GM10248 (cell line): ENCODE measurements at places on chromosomes 13 and 19.

DNA sequence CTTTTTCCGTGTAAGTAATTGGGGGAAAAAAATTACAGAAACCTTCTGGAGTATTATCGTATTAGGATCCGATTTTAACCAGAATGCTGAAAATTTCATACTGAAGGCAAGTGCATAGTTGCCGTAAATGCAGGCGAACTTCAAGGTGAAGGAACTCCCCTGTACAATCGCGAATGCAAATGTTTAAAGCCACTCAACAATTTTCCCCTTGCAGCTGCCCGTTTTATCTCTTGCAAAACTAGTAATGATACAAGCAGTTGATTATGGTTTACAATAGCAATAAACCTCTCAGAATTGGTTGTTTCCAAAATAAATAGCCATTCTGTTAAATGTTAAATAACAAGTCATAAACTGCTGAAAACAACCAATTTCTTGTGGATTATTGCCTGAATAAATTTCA lies 105.7 kb downstream of the DNAJC15 start:
- DNase-seq, result no peak

DNA sequence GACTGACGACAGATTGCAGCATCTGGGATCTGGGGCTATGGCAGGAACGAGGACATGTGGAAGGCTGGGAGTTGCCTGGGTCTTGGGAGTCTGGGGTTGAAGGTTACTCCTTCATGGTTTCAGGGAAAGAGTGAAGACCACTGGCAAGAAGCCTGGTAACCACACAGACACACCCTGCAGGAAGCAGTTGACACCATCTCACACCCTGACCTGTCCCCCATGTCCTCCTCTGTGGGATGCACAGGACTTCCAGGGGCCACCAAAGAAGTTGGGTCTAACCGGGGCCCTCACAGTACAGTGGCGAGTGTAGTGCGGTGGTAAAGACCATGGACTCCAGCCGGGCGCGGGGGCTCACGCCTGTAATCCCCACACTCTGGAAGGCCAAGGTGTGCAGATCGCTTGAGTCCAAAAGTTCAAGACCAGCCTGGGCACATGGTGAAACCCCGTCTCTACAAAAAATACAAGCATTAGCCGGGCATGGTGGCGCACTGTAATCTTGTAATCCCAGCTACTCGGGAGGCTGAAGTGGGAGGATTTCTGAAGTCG lies 10.6 kb upstream of the FFAR2 start:
- no peak for DNase-seq

- peak; percentile 54 for DNase-seq
These were observed 22.2 kb downstream of the SIGLEC5 start for GRCh38 chr19:51607920-51608562.

DNA sequence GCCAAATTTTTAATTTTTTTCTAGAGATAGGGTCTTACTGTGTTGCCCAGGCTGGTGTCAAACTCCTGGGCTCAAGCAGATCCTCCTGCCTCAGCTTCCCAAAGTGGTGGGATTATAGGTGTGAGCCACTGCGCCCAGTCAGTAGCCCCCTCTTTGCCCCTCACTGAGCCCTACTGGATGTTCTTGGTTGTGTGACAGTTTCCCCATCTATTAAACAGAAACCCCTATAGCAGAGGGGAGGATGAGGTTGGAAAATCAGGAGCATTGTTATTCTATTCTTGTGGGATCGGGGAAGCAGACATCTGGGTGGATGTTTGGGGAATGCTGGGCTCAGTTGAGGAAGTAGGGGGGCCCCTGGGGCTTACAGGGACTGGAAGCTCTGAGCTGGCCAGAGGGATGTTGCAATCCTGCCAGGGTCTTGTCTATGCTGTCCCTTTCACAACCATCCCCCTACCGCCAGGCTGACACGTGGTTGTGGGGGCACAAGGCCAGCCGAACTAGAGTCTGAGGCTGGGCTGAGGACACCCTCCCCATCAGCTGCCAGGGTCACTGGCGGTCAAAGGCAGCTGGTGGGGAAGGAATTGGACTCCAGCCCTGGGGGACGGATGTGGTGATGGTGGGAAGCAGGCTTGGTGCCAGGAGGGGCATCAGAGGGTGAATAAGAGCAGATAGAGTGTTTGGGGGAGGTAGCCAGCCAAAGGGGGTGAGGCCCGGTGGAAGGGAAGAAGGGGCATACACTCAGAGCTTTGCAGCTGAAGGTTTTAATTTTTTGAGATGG lies 10.9 kb downstream of the APOC1 start:
- DNase-seq, result no peak

- DNase-seq, result no peak
These were observed 829.8 kb downstream of the PCDH9 start for GRCh38 chr13:66400292-66400691.

DNA sequence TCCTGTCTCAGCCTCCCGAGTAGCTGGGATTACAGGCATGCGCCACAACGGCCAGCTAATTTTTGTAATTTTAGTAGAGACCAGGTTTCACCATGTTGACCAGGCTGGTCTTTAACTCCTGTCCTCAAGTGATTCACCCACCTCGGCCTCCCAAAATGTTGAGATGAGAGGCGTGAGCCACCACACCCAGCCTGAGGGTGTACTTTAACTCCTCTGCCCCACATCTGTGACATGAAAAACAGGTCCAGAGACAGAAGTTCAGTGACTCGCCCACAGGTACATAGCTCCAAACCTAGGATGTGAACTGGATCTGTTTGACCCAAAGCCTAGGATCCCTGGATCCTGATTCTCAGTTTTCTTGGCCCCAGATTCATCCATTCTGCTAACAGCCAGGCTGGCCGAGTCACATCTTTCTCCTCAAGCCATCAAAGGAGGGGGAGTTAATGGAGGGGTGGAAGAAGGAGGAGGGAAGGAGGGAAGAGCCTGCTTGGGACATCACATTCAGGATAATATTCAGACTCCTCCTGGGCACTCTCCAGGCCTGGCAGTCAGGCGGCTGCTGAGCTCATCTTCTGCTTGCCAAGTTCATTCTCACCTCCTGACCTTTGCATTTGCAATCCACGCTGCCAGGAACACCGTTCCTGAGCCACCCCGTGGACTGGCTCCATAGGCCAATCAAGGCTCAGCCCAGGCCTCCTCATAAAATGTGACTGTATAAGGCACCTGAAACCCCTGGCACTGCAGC lies 3.1 kb downstream of the SPC24 start:
- DNase-seq, result no peak
